GF-D8 (cell line): ENCODE measurements at places on chromosomes 16 and 17.

GRCh38 chr17:73592501-73592961, 51.7 kb downstream of the SDK2 start:
- no peak for DNase-seq

DNA sequence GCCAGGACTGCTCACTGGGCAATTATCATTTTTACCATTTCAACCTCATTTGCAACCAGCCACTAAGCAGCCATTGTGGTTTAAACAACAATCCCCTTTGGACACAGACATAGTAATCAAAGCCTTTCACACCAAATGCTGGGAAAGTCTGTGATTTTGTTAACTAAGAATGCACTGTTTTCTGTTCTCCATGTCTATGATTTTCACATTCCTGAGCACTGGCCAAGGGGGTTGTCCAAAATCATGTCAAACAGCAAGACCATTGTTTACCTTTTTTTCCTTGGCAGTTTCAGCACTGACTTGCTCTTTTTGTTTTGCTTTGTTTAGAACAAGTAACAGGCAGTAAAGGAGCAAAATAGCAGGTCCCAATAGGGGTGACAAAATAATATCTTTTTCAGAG, 106.3 kb upstream of the SIAH1 start:
- no peak for DNase-seq

GRCh38 chr16:76222087-76222486, 55.1 kb upstream of the CNTNAP4 start:
- no peak for DNase-seq

GRCh38 chr17:50584749-50585148, 24.2 kb downstream of the CACNA1G start:
- DNase-seq = no peak

GRCh38 chr16:70688246-70688742, 2.4 kb upstream of the MTSS2 start:
- DNase-seq = no peak

- DNase-seq = no peak
These were observed 572 bp downstream of the FAM171A2 start for GRCh38 chr17:44362949-44363612.

GRCh38 chr16:11296706-11297491, 15.8 kb upstream of the PRM1 start:
- no peak for DNase-seq

- DNase-seq = no peak
These were observed 3.8 kb downstream of the ARL4D start for GRCh38 chr17:43402567-43402966.

GRCh38 chr17:7587420-7588151, 2.3 kb downstream of the SOX15 start:
- no peak for DNase-seq

DNA sequence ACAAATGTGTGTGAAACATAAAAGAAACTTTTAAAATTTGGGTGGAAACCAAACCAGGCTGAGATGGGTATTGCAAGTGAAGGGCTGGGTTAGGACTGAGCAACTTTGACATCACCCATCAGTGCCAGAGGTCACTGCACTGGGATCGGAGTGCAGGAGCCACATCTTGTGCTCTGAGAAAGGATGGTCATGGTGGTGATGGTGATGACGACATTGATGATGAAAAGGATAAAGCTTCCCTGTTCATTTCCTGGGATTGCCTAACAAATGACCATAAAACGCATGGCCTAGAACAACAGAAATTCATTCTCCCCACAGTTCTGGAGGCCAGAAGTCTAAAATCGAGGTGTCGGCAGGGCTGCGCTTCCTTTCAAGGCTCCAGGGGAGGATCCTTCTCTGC, 324.0 kb downstream of the MAF start:
- DNase-seq = no peak

- DNase-seq = peak; percentile 30
These were observed 890 bp downstream of the TOB1 start for GRCh38 chr17:50865060-50865867.

DNA sequence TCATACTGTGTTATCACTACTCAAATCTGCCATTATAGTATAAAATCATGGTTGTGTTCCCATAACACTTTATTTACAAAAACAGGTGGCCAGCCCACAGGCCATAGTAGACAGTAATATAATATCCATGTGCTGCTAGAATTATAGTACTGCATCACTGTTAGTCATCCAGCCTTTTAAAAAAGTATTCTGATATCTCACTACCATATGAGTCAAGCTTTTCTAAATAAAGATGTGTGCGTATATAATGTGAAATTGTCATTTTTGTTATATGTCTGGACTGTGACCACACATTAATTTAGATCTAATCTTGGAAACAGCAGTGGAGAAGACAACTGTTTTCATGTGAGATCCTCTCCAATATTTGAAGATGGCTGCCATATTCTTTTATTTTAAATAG, 1049.1 kb upstream of the GOT2 start:
- DNase-seq = no peak

- DNase-seq = no peak
These were observed 29.1 kb downstream of the AKAP1 start for GRCh38 chr17:57114085-57114673.

GRCh38 chr17:71147906-71148305, 972.9 kb upstream of the SOX9 start:
- DNase-seq = no peak

- DNase-seq = no peak
These were observed 232.3 kb downstream of the WWOX start for GRCh38 chr16:78331731-78332130.

- DNase-seq = no peak
These were observed 90.6 kb upstream of the CIBAR2 start for GRCh38 chr16:85202631-85203461.

GRCh38 chr16:2037647-2038381, 9.8 kb downstream of the NTHL1 start:
- DNase-seq = no peak

GRCh38 chr16:648781-649589, at the start of gene WDR90:
TSS of gene WDR90 (plus strand) at chr16:649365. CDS start at chr16:649417, 52 bp downstream.
- peak; percentile 75 for DNase-seq

GRCh38 chr17:65231086-65231485, 93.9 kb downstream of the RGS9 start:
- DNase-seq = no peak

- DNase-seq = no peak
These were observed 196.7 kb upstream of the GSE1 start for GRCh38 chr16:85416228-85417109.

- peak; percentile 54 for DNase-seq
These were observed 1.4 kb downstream of the MMD start for GRCh38 chr17:55420067-55420775.

GRCh38 chr16:79748629-79749028, 148.1 kb upstream of the MAF start:
- DNase-seq = no peak

DNA sequence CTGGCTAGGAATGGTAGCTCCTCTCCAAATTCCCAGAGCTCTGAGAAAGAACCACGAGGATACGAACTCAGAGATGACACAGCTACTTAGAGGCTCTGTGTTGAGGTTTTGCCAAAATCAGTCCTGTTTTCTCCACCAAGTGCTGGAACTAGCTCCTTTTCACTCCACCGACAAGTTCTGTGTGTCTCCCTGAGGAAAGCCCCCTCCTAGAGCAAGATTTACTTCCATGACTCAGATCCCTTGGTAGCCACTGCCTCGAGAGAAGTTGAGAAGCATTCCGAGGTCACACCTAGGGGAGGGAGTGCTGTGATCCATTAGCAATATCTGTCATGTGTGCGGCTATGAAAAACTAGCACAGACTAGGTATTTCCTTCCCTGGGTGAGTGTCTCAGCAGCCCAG, 30.6 kb downstream of the IL21R start:
- no peak for DNase-seq

- DNase-seq = no peak
These were observed 200.1 kb upstream of the GSE1 start for GRCh38 chr16:85412911-85413520.

- DNase-seq = no peak
These were observed 92.2 kb upstream of the CACNG3 start for GRCh38 chr16:24163935-24164334.

- DNase-seq = no peak
These were observed 138.2 kb downstream of the C16orf95 start for GRCh38 chr16:87178977-87179376.

DNA sequence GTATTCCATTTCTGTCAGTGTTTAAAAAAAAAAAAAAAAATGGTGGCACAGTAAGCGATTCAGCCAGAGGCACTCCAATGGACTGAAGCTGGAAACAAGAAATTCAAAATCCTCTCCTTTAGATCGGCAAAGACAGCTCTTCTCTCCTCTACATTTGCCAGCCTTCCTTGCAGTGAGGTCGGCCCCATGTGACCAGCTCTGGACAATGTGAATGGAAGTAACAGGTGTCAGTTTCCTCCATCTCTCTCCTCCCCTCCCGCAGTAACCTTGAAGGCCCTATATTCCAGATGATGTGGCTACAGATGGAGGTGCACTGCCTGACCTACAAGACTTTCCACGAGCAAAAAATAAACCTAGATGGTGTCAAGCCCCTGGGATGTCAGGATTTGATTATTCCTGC, 15.0 kb downstream of the CUEDC1 start:
- DNase-seq = no peak

DNA sequence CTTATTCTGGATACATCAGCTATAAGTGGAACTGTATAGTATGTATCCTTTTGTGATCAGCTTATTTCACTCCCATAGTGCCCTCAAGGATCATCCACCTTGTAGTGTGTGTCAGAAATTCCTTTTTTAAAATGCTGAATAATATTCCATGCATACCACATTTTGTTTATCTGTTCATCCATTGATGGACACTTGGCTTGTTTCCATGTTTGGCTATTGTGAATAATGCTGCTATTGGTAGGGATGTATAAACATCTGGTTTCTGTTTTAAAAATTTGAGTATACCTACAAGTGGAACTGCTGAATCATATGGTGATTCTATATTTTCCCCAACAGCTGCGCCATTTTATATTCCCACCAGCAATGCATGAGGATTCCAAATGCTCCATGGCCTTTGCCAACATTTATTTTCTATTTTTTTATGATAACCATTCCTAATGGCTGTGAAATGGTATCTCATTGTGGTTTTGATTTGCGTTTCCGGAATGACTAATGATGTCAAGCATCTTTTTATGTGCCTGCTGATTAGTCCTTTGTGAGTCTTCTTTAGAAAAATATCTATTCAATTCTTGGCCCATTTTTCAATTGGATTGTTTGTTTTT, 11.6 kb downstream of the RCVRN start:
- no peak for DNase-seq

- no peak for DNase-seq
These were observed 628.3 kb upstream of the CDH8 start for GRCh38 chr16:62664566-62664965.

GRCh38 chr16:8458481-8459046, 131.7 kb downstream of the TMEM114 start:
- no peak for DNase-seq

DNA sequence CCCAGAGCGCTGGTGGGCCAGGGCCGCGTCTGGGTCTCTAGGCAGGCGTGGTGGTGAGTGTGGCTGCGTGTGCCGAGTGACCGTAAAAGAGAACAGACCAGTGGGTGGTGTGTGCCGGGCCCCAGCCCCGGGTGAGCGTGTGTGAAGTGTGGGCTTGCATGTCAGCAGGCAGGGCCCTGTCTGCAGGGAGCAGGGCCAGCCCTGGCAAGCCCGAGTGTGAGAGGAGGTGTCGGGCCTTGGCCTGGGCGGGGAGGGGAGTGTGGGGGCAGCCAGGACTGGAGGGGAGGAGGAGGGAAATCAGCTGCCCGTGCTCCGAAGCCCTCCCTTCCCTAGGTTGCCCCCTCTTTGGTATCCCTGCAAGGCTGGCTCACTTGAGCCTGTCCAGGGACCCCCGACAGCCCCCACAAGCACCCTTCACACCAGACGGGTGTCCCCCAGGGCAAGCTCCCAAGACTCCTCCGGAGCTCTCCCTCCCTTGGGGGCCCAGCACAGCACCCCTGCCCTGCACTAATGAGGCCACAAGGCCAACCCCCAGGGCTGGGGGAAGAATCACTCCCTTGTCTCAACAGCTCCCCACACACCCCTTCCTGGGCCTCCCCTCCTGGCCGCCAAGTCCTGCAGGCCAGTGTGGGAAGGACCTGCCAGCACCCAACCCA, 1.9 kb downstream of the USH1G start:
- DNase-seq = no peak

DNA sequence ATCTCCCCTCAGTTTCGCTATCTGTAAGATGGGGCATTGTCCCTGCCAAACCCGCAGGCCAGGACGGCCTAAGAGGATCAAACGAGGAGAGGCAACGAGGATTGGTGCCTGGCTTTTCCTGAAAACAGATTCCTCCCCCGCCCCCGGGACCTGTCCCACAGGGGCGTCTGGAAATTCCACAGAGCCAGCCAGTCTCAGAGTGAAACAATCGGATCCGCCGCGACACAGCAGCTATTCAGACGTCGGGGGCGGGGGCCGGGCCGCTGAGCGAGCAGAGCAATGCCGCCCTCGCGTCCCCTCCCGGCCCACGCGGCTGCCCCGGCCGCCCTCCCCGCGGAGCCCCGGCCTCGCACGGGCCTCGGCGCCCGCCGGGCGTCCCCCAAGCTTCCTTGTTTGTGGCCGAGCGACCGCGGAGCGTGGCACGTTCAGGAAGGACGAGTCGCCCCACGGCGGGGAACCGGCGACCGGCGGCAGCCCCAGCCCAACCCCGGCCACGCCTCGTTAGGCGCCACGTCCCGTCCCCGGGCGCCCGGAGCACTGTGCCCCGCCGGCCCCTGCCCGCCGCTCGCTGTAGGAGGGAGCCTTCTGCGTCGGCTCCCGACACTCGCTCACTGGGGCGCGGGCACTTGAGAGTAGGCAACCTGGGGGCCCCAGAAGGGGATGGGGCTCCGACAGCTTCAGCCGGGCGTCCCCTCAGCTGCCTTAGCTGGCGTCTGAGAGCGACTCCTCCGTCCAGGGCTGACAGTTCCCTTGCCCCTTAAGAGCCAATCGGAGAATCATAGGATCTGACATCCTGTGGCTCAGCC, 29.6 kb upstream of the PHOSPHO1 start:
- DNase-seq = peak; percentile 18

GRCh38 chr17:44558710-44559633, 1.7 kb downstream of the FZD2 start:
- DNase-seq = no peak

DNA sequence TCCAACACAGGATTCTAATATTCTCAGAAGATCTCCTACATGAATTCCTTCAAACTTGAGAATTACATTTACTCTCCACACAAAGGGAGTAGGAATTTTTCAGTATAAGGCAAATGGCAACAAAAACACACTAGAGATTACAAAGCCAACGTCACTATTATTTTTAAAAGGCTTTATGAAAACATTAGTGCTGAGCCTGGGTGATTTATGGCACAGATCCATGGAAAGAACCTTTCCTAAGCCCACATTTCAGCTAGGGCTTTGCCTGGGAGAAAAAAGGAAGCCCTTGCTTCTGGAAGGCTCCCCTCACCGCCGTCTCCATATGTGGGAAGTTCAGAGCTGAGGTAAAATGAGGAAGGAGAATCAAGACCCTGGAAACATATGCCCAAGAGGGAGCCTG, 499.4 kb upstream of the HSBP1 start:
- no peak for DNase-seq

GRCh38 chr16:89103156-89103555, 9.5 kb downstream of the ACSF3 start:
- no peak for DNase-seq

- no peak for DNase-seq
These were observed 10.9 kb upstream of the CACNG4 start for GRCh38 chr17:66953630-66954020.
